ENCODE measurements at places on chromosomes 6 and 20.

GRCh38 chr6:119942078-119942752, 592.7 kb upstream of the MAN1A1 start:
- H3K36me3 ChIP-seq: no peaks in the 10 kb centered on the region
- H3K27ac ChIP-seq: no peak overlapping the region
- no peaks in the 10 kb centered on the region for H3K4me1 ChIP-seq
- H3K4me3 ChIP-seq: no peak overlapping the region
- no peaks in the 10 kb centered on the region for H3K27me3 ChIP-seq
- no peak for DNase-seq

- no peak for DNase-seq
- peak overlapping the region; percentile 9 for H3K27ac ChIP-seq
- H3K36me3 ChIP-seq: peaks cover 22% of the 10 kb centered on the region
- H3K4me1 ChIP-seq: peaks cover 8% of the 10 kb centered on the region
- no peak overlapping the region for H3K4me3 ChIP-seq
Measured at GRCh38 chr6:116512111-116512559, 696 bp downstream of the CALHM5 start.

DNA sequence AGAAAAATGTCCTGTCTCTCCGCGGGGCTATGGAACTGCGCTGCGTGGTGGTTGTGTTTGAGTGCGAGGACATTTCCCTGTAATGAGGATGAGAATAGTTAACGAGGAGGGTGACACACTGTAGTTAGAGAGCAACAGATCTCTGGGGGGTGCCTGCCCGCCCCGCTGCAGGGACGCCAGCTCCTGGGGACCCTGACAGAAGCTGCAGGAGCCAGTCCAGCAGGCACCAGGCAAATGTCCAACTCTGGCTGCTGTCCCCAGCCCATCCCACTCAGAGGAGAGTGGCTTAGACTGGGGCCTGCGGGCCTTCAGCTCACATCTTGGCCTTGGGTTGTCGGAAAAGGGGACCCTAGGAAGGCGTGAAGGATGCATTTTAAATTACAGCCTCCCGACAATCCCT, 92.9 kb upstream of the FOXP4 start:
- peaks cover 20% of the 10 kb centered on the region for H3K27me3 ChIP-seq
- DNase-seq: no peak
- H3K4me1 ChIP-seq: peaks cover 14% of the 10 kb centered on the region
- no peaks in the 10 kb centered on the region for H3K36me3 ChIP-seq

- H3K27ac ChIP-seq: no peak overlapping the region
- H3K4me3 ChIP-seq: no peak overlapping the region
- H3K36me3 ChIP-seq: no peaks in the 10 kb centered on the region
Measured at GRCh38 chr6:142413111-142413510, 111.3 kb downstream of the ADGRG6 start.

- no peaks in the 10 kb centered on the region for H3K27me3 ChIP-seq
- no peak overlapping the region for H3K27ac ChIP-seq
- H3K36me3 ChIP-seq: no peaks in the 10 kb centered on the region
- H3K4me1 ChIP-seq: no peaks in the 10 kb centered on the region
- H3K4me3 ChIP-seq: no peak overlapping the region
Measured at GRCh38 chr6:82330171-82330804, 33.3 kb upstream of the TPBG start.

- no peaks in the 10 kb centered on the region for H3K27me3 ChIP-seq
- H3K4me3 ChIP-seq: no peak overlapping the region
- H3K4me1 ChIP-seq: no peaks in the 10 kb centered on the region
- DNase-seq: no peak
- H3K27ac ChIP-seq: no peak overlapping the region
Measured at GRCh38 chr6:109484122-109484521, 1.1 kb upstream of the ZBTB24 start.

GRCh38 chr6:158068156-158068892, 86.7 kb downstream of the SYNJ2 start:
- no peak overlapping the region for H3K27ac ChIP-seq
- peaks cover 25% of the 10 kb centered on the region for H3K36me3 ChIP-seq
- peaks cover 2% of the 10 kb centered on the region for H3K4me1 ChIP-seq
- no peak overlapping the region for H3K4me3 ChIP-seq
- no peak for DNase-seq

- H3K27ac ChIP-seq: no peak overlapping the region
- H3K4me3 ChIP-seq: peak overlapping the region; percentile 73
- H3K36me3 ChIP-seq: no peaks in the 10 kb centered on the region
- DNase-seq: no peak
- H3K4me1 ChIP-seq: peaks cover 20% of the 10 kb centered on the region
Measured at GRCh38 chr6:99348288-99349170, 945 bp downstream of the FAXC start.

DNA sequence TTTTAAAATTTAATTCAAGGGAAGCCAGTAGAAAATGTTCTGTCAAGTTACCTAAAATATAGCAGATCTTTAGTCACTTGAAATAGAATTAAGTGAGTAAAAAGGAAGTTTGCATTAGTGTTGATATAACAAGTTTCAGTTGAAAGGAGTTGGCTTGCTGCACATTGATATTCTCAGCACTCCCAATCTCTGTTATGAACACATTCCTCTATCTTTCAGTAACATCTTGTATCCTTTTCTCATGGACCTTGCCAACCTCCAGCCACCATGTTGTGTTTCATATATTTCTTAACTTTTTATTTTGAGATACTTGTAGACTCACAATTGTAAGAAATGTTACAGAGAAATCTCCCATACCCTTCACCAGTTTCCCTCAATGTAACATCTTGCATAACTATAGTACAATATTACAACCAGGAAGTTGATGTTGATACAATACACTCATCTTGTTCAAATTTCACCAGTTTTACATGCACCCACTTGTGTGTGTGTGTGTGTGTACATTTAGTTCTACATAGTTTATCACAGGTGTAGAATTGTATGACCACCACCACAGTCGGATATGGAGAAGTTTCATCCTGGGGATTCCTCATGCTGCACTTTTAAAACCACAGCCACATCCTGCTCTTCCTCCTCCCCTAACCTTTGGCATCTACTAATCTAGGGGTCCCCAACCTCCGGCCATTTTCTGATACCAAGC, 20.2 kb upstream of the PAQR8 start:
- no peak for DNase-seq
- H3K4me3 ChIP-seq: no peak overlapping the region
- peaks cover 2% of the 10 kb centered on the region for H3K27me3 ChIP-seq
- no peaks in the 10 kb centered on the region for H3K4me1 ChIP-seq

DNA sequence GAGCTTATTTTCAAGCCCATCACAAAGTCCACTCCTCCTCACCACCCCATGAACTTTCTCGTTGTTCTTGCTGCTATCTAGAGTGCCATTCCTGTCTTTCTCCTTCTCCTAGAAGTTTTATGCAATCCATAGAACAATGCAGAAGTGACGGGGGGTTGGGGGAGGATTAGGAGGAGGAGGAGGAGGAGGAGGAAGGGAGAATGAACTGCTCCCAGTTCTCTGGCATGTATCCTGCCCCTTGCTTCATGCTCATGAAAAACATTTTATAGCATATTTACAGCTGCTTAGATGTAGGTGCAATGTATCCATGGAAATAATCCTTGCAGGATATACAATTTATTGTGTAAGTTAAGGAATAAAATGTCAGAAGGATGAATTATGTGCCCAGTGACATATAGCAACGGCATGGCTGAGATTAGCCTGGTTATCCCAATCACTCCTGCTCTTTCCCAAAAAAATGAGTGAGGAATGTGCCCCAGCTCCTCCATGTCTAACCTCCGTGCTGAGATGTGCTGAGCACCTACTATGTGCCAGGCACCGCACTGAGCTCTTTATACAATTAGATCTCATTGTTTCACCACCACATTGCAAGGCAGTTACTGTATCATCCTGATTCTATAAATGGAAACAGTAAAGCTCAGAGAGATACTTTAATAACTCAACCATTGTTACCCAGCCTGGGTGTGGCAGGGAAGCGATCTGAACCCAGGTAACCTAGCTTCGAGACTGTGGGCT, 41.6 kb upstream of the TFAP2C start:
- H3K27ac ChIP-seq: no peak overlapping the region
- no peaks in the 10 kb centered on the region for H3K27me3 ChIP-seq
- no peaks in the 10 kb centered on the region for H3K36me3 ChIP-seq
- no peak for DNase-seq
- H3K4me3 ChIP-seq: no peak overlapping the region
- H3K4me1 ChIP-seq: no peaks in the 10 kb centered on the region

DNA sequence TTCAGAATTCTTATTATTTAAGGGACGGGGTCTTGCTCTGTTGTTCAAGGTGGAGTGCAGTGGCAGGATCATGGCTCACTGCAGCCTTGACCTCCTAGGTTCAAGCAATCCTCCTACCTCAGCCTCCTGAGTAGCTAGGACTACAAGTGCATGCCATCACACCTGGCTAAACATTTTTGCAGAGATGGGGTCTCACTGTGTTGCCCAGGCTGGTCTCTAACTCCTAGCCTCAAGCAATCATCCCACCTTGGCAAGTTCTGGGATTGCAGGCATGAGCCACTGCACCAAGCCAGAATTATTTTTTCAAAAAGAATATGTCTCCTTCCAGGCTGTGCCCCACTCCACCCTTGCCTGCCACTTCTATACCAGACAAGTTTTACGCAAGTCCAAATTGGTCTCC, 190.1 kb upstream of the SUPT3H start:
- no peak overlapping the region for H3K27ac ChIP-seq
- peaks cover 14% of the 10 kb centered on the region for H3K4me1 ChIP-seq
- no peaks in the 10 kb centered on the region for H3K36me3 ChIP-seq
- no peak for DNase-seq

DNA sequence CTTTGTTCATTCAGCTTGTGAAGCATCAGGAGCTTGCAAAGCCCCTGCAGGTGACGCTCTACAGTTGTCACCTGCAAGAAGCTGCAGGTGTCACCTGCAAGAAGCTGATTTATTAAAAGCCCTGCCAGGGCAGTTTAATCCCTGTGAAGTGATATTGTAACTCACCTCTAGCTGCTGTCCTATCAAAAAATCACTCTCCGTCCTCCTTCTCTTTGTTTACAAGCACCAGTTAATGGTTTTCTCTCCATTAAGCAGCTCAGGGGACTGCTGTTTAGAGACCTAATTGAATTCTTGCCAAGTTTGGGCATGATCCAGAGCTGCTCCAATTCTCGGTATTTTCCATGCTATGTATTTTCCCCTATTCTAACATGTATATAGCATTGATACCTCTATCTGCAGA, 345.9 kb downstream of the ARHGAP18 start:
- H3K4me1 ChIP-seq: no peaks in the 10 kb centered on the region
- H3K36me3 ChIP-seq: no peaks in the 10 kb centered on the region
- no peaks in the 10 kb centered on the region for H3K27me3 ChIP-seq
- H3K4me3 ChIP-seq: no peak overlapping the region
- no peak for DNase-seq

DNA sequence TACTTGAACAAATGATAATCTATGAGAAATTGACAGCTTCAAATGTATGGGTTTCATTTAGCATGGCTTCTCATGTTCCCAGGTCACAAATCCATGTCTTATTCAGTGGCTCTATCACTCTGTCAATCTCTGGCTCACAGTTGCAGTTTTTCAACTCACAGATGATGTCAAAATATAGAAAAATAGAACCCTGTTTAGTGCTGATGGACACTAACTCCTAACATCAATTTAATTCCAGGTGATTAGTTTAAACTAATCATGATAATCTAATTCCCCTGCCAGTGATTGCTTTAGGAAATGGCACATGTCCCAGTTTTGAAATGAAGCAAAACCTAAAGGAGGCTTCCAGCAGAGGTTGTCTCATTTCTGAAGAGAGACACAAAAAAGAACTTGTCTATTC, 13.0 kb downstream of the KHDC1 start:
- H3K27me3 ChIP-seq: no peaks in the 10 kb centered on the region
- no peak overlapping the region for H3K27ac ChIP-seq
- no peaks in the 10 kb centered on the region for H3K36me3 ChIP-seq

DNA sequence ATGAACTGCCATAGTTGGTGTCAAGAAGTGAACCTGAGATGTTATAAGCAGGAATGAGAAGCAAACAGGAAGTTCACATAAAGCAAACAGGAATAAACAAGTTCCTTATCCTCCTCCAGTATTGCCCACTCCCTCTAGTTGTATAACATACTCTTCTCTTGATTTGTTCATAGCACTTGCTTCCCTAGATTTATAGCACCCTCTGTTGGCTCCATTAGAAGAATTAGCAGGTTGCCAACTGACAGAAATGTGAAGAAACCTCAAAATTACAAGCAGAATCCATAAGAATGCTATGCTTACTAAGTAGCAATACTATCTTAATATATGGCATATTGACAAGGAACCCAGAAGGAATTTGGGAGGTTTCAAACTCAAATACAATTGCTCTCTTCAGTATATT, 195.4 kb downstream of the TBX18 start:
- H3K4me3 ChIP-seq: no peak overlapping the region
- H3K27me3 ChIP-seq: no peaks in the 10 kb centered on the region
- DNase-seq: no peak
- no peaks in the 10 kb centered on the region for H3K36me3 ChIP-seq
- H3K4me1 ChIP-seq: no peaks in the 10 kb centered on the region

GRCh38 chr6:156017838-156018237, 562.2 kb upstream of the NOX3 start:
- no peaks in the 10 kb centered on the region for H3K36me3 ChIP-seq
- peaks cover 3% of the 10 kb centered on the region for H3K4me1 ChIP-seq
- H3K4me3 ChIP-seq: no peak overlapping the region
- DNase-seq: no peak
- H3K27me3 ChIP-seq: no peaks in the 10 kb centered on the region
- no peak overlapping the region for H3K27ac ChIP-seq

DNA sequence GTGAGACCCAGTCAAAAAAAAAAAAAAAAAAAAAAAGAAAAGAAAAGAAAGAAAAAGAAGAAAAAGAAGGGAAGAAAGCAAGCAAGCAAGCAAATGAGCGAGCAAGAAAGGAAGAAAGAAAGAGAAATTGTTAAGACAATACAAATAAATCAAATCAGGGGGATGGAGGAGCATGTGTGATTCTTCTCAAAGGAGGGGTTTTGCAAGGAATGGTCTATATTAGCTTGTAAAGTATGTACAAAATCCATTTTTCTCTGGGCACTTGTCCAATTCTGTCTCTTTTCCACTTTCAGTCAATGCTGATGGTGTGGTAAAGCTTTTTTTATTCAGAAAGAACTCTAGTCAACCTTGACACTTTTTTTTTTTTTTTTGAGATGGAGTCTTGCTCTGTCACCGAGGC, 133.7 kb upstream of the TNFAIP3 start:
- DNase-seq: no peak
- no peak overlapping the region for H3K4me3 ChIP-seq
- H3K36me3 ChIP-seq: no peaks in the 10 kb centered on the region
- H3K27ac ChIP-seq: no peak overlapping the region
- H3K4me1 ChIP-seq: peaks cover 4% of the 10 kb centered on the region

DNA sequence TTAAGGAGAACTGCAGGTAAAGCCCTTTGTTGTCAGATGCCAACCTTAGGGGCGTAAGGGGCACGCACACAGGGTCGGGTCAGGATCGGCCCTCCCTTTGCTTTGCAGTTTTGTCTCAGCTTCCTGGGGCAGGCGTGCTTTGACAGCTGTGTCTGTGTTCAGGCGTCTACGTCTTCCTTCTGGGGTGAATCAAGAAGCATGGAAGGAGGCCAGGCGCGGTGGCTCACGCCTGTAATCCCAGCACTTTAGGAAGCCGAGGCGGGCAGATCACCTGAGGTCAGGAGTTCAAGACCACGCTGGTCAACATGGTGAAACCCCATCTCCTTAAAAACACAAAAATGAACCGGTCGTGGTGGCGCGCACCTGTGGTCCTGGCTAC, 1.3 kb downstream of the ZGPAT start:
- no peak for DNase-seq
- H3K4me1 ChIP-seq: peaks cover 13% of the 10 kb centered on the region
